ENCODE measurements at places on chromosomes 2 and 18.

- no peak for DNase-seq
Measured at GRCh38 chr2:173766537-173767289, 198.5 kb downstream of the SP3 start.

GRCh38 chr18:67047334-67047733, 443.4 kb upstream of the CDH19 start:
- no peak for DNase-seq

- DNase-seq, result peak; percentile 33
Measured at GRCh38 chr2:3492951-3493614, 26.2 kb downstream of the ADI1 start.

- DNase-seq, result peak; percentile 76
Measured at GRCh38 chr18:72174972-72175649, 369.0 kb downstream of the CBLN2 start.

DNA sequence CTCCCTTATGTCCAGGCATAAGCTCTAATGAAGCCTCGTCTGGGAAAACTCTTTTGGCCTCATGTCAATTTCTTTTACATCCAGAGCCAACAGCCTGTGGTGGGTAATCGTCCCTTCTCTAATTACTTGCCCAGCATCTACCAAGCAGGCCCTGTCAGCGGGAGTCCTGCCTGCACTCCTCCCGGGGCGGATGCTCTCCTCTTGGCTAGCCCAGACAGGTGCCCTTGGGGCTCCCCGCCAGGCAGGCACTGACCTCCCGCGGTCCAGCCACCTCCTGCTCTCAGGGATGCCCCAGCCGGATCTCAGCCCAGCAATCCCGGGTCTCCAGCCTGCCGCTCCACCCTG, 74.2 kb downstream of the NCAPH start:
- no peak for DNase-seq
